Thoracic aorta (tissue), 2 donors: ENCODE measurements at places on chromosomes 3 and 15. TPM values are rescaled to one million over a fixed set of nuclear protein-coding genes. Genes with fewer than 3 reads are reported as not detected.

Gene EBLN2
- 4.7 TPM for total RNA-seq

Gene GPR160
- 2.2 TPM for total RNA-seq

Gene SOX14
- not detected for total RNA-seq

Gene GUCA1C
- total RNA-seq, result not detected

- no peak for DNase-seq
Measured at GRCh38 chr3:171358181-171358880, 101.9 kb downstream of the TNIK start.

- DNase-seq, result no peak
Measured at GRCh38 chr3:111591555-111591954, 3.6 kb downstream of the ZBED2 start.

- no peak for DNase-seq
Measured at GRCh38 chr3:127667119-127667681, 5.6 kb upstream of the ABTB1 start.

Gene LYZL4
- total RNA-seq, result not detected

DNA sequence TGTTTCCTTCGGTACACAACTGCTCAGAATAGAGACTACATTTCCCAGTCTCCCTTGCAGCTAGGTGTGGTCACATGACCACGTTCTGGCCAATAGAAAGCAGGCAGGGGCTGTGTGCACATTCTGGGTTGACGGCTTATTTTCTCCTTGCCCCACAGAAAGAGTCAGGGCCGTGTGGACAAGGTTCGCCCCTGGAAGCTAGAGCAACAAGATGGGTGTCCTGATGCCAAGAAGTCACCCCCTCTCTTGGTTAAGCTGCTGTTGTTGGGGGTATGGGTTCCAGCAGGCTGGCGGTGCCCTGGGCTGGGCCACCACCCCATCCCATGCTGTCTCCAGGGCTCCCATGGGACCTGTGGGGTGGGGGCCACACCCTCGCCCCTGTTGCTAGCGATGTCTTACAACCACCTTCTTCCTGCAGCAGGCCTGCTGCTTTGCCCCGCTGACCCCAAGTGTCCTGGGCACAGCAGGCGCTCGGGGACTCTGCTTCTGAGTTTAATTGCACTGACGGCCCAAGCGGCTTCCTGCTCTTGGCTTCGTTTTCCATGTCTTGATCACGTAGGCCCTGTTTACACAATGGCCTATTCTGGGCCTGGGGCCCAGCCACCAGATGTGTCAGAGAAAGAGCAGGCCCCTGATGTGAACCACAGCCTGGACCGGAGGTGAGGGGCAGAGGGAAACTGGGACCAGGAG is 24.9 kb downstream of the ABTB1 start:
- DNase-seq, result peak; percentile 70

- DNase-seq, result no peak
Measured at GRCh38 chr3:81503026-81503425, 258.4 kb downstream of the GBE1 start.

- DNase-seq, result no peak
Measured at GRCh38 chr3:38117163-38117716, 19.7 kb downstream of the ACAA1 start.

Gene PP2D1
- total RNA-seq, result not detected

DNA sequence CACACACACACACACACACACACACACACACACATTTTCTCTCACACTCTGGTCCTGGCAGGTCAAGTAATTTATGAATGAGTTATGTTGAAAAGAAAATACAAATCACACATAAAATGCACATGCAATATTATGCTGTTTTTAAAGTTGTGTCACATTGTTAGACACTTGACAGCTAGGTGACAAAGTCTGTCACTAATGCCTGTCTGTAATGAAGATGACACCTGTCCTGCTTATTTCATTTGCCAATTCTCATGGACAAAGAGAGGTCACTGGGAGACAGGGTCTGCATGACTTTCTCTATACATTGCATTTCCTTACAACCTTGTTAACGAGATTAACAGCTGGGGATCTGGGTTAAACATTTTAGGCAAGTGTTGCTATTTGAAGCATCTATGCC is 71.2 kb downstream of the ARPP21 start:
- DNase-seq, result no peak

Gene CCR9
- total RNA-seq, result not detected

DNA sequence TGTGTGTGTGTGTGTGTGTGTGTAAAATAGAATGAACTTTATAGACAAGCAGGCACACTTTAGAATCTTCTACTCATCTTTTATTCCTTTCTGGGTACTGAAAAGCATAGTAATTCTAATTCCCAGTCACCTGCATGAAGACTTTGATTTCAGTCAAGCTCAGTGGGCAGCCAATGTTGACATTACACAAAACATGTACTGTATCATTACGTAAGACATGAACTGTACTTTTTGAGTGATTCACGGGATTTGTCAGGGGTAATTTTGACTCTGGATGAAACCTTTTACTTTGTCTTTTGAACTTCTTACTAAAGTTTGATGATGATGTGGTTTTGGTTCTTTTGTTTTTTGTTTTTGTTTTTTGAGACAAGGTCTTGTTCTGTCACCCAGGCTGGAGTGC is 38.8 kb downstream of the PTPRG start:
- no peak for DNase-seq

GRCh38 chr3:148648685-148649352 is 48.9 kb upstream of the AGTR1 start:
- DNase-seq, result no peak

- no peak for DNase-seq
Measured at GRCh38 chr15:87732976-87733375, 523.6 kb downstream of the NTRK3 start.

- no peak for DNase-seq
Measured at GRCh38 chr15:89399238-89400115, 64.9 kb upstream of the POLG start.

DNA sequence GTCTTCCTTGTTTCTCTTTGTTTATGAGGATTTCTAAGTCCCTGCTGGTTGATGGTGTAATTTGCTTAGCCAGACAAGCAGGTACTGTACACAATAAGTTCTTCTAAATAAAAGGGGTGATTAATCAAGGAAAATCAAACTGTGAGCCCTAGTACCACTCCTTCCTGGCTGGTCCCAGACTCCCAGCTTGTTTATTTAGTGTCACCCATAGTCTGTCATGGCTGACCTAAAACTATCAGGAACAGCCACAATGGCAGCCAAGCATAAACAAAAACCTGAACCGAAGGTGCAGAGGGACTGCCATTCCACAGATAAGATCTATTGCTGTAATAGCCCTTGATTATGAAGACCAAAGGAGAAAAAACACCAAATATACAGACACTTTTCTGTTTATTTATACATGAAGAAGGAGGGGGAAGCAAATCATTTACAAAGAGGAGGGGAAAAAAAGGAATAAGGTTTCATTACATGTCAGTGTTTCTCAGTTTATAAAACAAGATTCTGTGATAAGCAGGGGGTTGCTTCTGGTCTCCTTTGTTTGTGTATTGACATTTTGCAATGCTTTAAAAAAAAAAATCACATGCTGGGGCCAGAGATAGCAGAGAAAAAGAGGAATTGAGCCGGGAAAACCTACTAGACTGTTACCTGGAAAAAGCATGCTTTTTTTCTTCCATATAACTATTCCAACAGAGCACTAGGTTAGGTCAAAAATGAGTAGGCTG is 182.4 kb upstream of the DPH6 start:
- no peak for DNase-seq

DNA sequence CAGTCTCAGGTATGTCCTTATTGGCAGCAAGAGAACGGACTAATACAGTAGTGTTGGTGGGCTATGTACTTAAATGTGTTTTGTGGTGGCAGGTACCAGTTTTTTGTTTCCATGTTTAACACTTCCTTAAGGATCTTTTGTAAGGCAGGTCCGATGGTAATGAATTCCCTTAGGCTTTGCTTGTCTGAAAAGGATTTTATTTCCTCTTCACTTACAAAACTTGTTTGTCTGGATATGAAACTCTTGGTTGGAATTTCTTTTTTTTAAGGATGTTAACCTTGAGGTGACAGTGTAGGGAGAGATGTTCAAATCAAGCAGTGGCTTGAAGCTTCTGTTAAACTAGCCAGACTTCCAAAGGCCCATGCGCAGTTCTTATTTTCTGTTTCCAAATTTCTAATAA is 122.2 kb upstream of the FGF7 start:
- no peak for DNase-seq

DNA sequence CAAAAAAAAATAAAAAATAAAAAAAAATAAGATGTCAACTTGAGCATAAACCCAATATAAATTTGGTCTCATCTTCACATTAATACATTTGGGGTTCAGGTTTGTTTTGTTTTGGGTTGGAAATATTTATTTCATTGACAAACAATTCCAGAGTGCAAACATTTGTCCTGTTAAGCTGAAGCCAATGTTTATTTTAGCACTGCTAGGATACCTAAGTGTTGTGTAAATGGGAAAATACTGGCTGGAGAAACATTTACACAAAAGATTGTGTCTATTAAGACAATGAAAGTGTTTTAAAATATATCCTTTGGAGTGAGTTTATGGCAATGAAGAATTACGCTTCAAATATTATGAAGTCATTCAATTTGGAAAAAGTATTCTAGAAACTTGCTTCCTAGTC is 91.1 kb downstream of the MEIS2 start:
- DNase-seq, result no peak

- DNase-seq, result no peak
Measured at GRCh38 chr15:62826561-62826960, 216.0 kb upstream of the TPM1 start.

Gene TRIM42
- total RNA-seq, result not detected

GRCh38 chr3:42183991-42184632 is 81.9 kb downstream of the CCK start:
- no peak for DNase-seq

DNA sequence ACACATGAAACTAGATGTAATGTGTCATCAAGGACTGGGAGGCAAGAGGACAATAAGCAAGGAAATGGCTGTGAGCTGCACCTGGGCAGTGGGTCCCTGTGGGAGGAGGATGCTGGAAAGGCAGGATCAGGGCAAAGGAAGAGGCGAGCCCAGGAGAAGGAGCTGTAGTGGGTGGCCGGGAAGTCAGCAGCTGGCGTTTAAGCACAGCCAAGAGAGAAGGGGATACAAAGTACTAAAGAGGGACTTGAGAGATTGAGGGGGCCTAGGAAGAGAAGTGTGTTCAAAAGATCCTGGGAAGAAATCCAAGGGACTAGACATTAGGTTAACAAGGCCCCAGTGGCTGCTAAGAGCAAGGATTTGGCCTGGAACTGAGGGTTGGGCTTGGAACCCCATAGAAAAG is 188.5 kb upstream of the SLC24A5 start:
- DNase-seq, result no peak

DNA sequence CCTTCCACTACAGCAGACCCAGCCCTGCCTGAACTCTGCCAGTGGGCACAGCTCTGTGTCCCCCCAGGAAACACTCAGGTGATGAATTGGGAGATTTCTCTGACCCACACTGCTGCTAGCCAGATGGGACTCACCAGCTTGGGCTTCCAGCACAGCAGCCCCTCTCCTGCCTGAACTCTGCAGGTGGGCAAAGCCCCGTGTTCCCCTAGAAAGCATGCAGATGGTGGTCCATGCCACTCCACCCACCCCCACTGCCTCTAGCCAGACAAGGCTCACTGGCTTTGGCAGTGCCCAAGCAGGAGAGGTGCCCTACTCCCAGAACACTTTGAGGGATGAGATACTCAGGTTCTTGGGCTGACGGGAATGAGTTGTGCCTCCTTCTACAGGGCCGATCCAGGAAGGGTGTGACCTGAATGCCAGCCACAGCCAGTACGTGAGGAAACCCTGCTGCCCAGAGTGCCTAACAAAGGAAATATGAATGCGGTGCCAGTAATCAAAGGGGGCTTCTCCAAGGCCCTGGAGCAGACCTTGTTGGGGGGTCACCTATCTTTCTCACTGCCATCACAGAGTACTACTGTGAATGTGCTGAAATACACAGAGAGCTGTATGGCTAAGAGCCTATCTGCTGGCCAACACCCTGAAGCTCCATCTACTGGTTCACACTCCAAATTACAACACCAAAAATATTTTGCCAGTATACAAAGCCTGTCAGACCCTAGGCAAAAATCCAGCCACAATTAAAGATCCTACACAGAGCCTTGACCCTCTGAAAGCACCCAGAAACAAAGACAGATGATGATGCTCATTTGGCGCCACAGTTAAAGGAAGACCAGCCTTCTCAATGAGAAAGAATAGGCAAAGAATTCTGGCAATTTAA is 61.9 kb downstream of the BTLA start:
- no peak for DNase-seq

GRCh38 chr3:51984269-51984647 is 923 bp downstream of the ACY1 start:
- DNase-seq, result no peak

Gene DLEC1
- 0.35 TPM for total RNA-seq

Gene ISLR2
- not detected for total RNA-seq

Gene SLC12A1
- total RNA-seq, result 0.85 TPM

GRCh38 chr3:180183346-180183745 is 146.6 kb upstream of the PEX5L start:
- DNase-seq, result no peak

- DNase-seq, result no peak
Measured at GRCh38 chr3:151219056-151219455, 16.0 kb upstream of the GPR171 start.

GRCh38 chr15:67782691-67782991 is 42.7 kb upstream of the SKOR1 start:
- DNase-seq, result no peak

Gene SRGAP3
- 2.6 TPM for total RNA-seq

GRCh38 chr3:52110502-52110901 is 43.7 kb downstream of the POC1A start:
- DNase-seq, result no peak

Gene CISH
- 4.1 TPM for total RNA-seq

Gene PLCB2
- 17.7 TPM for total RNA-seq

DNA sequence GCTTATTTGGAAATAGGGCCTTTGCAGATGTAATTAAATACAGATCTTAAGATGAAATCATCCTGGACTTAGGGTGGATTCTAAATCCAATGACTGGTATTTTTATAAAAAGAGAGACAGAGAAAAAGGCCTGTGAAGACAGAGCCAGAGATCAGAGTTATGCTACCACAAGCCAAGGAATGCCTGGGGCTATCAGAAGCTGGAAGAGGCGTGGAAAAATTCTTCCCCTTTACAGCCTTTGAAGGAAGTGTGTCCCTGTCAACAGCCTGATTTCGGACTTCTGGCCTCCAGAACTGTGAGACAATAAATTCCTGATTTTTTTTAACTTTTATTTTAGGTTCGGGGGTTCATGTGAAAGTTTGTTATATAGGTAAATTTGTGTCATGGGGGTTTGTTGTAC is 154.1 kb upstream of the CADPS start:
- no peak for DNase-seq

GRCh38 chr3:61356685-61357084 is 105.4 kb upstream of the FHIT start:
- no peak for DNase-seq

Gene CACNA2D3
- total RNA-seq, result 4.0 TPM

- no peak for DNase-seq
Measured at GRCh38 chr3:137199678-137200077, 241.9 kb downstream of the IL20RB start.
